ENCODE measurements at places on chromosomes 1 and 21. TPM values are rescaled to one million over a fixed set of nuclear protein-coding genes. Genes with fewer than 3 reads are reported as not detected.

SASS6 gene
- 9.7 TPM for total RNA-seq

TARDBP gene
- total RNA-seq: 195 TPM

DNA sequence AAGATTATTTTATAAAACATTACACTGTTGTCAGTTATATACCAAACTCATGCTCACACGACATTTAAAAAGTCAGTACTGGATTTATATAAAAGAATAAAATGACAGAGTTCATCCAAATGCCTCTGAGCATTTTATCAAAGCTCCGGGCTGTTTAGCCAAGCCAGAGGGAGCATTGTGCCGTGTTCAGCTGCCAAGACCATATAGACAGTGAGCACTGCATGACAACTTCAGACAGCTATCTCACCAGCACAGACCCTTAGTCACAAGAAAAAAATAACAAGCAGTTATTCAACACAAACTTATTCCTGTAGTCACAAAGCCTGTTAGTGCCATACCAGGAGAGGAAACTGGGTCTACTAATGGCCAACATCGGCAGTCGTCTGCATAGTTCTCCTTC lies 88.0 kb upstream of the PBX1 start:
- H3K27ac ChIP-seq: no peak overlapping the region
- H3K36me3 ChIP-seq: no peaks in the 10 kb centered on the region
- H3K4me1 ChIP-seq: no peaks in the 10 kb centered on the region
- no peak for DNase-seq
- H3K4me3 ChIP-seq: no peak overlapping the region

GRCh38 chr1:197976368-197976767 lies 59.2 kb downstream of the LHX9 start:
- H3K27ac ChIP-seq: no peak overlapping the region
- no peak overlapping the region for H3K4me3 ChIP-seq
- H3K27me3 ChIP-seq: peaks cover 8% of the 10 kb centered on the region
- no peaks in the 10 kb centered on the region for H3K36me3 ChIP-seq

DNA sequence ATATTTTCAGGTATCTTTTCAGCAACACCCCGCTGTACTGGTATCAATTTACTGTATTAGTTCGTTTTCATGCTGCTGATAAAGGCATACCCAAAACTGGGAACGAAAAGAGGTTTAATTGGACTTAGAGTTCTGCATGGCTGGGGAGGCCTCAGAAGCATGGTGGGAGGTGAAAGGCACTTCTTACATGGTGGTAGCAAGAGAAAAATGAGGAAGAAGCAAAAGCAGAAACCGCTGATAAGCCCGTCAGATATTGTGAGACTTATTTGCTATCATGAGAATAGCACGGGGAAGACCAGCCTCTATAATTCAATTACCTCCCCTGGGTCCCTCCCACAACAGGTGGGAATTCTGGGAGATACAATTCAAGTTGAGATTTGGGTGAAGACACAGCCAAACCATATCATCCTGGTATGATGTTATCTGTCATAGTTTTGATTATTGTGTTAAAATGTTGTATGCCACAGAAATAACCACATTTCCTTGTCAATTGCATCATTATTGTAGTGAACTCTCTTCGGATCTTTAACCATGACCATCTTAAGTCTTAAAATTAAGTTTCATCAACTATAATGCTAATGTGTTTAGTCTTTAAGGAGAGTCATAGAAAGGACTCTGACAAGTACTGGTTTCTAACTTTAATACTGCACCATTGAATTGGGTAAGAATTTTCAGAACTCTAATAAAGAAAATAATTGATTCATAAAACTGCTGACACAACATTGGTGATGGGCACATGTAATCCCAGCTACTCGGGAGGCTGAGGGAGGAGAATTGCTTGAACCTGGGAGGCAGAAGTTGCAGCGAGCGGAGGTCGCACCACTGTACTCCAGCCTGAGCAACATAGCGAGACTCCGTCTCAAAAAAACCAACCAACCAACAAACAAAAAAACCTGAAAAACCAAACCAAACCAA lies 58.2 kb downstream of the TBX19 start:
- no peak overlapping the region for H3K4me3 ChIP-seq
- H3K27ac ChIP-seq: no peak overlapping the region
- no peak for DNase-seq
- no peaks in the 10 kb centered on the region for H3K36me3 ChIP-seq
- no peaks in the 10 kb centered on the region for H3K27me3 ChIP-seq
